ENCODE measurements at places on chromosomes 7 and 10.
A peak's percentile ranks its signal among the peaks of the same experiment; 100 is the strongest.

DNA sequence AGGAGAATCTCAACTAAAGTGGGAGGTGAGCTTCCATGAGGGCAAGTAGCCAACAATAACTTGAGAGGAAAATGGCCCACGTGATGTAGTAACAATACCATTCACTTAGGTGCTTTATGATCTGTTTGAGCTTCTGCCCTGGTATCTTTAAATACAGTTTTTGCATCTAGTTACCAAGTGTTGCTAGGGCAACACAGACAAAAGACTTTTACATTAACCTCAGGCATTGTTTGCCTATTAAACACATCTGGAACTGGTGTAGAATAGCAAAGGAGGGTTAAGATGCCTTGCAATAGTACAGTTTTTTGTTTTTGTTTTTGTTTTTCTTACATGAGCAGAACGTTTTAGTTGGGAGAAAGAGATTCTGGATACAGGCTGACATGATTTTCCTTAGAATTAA is 97.7 kb upstream of the MTPN start:
- no peak for DNase-seq

GRCh38 chr7:29352041-29352440 is 157.5 kb downstream of the CHN2 start:
- DNase-seq: no peak

GRCh38 chr7:142372727-142373126 is 114.9 kb upstream of the PRSS58 start:
- DNase-seq: no peak

DNA sequence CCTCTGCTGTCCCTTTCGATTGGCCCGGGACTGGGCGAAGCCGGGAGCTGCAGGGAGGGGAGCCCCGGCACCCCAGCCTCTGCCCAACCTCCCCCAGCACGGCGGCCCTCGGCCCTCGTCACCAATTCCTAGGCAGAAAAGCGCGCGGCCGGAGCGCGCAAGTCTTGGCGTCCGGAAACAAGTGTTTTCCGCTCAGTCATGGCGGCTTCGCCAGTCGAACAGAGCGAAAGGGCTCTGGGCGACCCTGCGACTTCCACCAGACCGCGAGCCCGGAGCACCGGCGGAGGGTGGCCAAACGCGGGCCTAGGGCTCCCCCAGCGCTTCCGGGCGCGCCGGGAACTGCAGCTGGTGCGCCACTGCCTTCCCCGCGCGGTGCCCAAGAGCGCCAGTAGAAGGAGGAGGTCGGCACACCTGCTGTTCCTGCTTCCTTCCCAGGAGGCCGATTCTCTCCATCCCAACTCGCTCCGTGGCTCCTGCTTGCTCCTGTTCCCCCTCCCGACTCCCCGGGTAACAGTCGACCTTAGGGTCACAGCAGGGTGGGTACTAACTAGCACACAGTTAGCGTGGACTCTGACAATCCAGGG is 729.9 kb downstream of the ZWINT start:
- DNase-seq: no peak

DNA sequence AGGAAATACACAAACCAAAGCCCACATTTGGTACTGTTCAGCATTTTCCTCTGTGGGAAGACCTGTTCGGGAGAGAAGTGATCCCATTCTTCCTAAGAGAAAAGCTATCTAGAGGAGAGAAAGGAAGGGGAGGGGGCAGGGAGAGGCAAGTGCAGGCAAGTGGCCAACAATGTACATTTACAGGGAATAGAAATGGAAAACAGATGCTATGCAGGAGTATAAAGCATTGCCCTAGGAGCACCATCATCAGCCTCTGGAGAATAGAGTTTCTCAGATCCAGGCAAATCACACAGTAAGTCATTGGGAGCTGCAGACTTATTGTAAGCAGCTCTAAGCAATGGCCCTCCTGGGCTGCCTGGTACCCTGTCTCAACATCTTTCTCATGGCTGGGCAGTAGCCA is 424.4 kb upstream of the AUTS2 start:
- no peak for DNase-seq

DNA sequence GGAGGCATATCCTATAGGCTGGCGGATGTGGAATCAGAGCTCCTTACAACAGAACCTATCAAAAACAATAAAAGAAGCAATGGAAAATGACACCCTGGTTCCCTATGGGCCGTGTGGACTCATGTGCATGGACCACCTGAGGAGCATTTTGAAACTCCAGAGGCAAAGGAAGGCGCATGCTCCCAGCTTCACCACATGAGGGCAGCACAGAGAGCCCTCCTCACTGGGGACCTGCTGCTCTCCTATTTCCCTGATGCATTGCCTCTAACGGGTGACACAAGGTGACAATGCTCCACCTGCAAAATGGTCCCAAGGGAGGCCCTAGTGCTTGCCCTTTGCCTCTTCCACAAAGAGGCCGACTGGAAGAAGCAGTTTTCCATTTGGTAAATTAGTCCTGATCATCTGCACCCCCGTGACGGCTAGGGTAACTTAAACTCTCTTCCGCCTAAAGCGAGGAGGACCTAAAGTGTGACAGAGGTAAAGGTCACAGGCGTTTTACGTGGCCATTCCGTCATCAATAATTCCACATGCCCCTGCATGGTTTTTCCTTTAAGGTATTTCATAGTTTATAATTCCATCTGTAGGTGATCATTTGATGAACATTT is 67.7 kb downstream of the GPAM start:
- DNase-seq: peak; percentile 17

GRCh38 chr7:148379677-148380076 is 210.9 kb upstream of the C7orf33 start:
- DNase-seq: no peak

GRCh38 chr10:3924344-3924743 is 139.3 kb upstream of the KLF6 start:
- no peak for DNase-seq

GRCh38 chr10:128839134-128839533 is 627.9 kb upstream of the MGMT start:
- DNase-seq: no peak

DNA sequence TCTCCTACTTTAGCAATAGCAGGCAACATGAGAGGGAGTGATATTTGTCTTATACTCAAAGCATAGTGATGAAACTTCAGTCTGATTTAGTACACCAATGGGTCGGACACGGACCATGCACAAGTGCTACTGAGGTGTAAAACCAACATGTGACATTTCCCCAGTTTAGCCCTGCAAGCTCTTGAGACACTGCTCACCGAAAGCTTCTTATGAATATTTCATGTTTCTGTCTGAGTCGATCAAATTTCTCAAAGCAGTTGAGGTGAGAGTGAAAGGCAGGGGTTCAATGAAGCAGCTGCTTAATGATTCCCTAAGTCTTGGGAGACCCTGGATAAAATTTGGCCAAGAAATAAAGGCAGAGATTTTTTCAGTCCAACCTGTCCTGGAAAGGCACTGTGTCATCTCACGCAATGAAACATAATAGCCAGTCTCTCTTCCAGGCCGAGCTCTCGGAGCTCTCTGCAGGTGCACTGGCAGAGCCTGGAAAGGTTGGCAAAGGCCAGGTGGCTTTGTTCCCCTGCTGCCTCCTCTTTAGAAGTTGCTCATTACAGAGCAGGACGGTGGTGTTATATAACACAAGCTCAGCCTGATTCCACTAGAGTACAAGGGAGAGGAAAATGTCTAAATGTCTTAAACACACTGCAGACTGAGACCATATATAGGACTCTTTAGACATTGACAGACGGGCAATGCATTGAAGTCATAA is 33.9 kb upstream of the XPNPEP1 start:
- no peak for DNase-seq

DNA sequence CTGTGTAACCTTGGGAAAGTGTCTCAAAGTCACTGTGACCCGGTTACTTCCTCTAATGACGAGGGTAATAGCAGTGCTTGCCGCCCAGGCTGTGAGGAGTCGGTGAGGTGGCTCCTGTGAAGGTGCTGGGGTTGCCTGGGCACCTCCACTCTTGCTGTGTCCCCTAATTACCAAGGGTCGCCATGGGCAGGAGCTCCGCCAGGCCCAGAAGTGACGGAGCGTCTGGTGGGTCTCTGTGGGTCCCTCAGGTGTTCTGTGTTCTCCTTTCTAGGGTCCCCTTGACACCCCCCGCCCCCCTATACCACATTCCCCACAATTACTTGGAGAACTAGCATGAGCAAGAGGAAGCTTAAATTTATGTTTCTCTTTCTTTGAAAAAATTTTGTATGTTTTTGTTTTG is 161.5 kb downstream of the WDR37 start:
- no peak for DNase-seq

Measured in hematopoietic multipotent progenitor cell treated with erythropoietin and hydrocortisone succinate and interleukin-3 and kit ligand, for 17 days (in vitro differentiated cells).